ENCODE measurements at places on chromosomes 6 and 20.

DNA sequence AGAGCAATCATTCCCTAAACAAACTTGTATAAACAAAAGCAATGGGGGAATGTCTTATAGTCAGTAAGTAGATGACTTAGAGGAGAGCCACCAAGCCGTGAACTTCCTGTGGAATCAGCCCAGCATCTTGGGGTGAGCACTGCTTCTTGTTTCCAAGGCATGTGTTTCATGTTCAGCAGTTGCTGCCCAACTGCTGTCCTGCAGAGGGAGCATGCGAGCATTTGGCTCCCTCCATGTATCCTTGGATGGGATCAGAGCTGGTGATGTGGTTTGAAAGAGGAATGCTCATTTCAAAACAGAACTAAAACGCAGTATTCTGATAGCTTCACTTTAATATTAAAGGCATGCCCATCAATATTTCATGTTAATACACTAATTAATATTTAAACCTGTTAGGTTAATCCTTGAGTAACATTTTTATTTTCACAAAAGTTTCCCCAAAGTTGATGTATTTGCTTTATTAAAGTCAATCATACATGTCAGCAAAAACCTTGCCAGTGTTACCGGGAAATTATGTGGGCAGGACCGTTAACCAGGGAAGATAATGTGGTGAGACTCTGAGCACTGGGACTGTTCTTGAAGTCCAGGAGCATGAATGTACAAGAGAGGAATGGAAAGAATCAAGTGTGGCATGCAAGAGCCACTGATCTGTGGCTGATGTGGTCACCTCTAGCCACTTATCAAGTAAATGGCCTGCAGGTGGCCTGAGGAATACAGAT lies 172.1 kb upstream of the GGTLC1 start:
- no peak for DNase-seq

- no peak for DNase-seq
Observed at GRCh38 chr6:37160922-37161778, 8.8 kb upstream of the PIM1 start.

- DNase-seq, result peak; percentile 87
Observed at GRCh38 chr20:63979557-63980316, at the start of gene SAMD10. Gene SAMD10 (minus strand): TSS chr20:63979642. CDS start chr20:63979467, 175 bp downstream.

- no peak for DNase-seq
Observed at GRCh38 chr6:121435444-121436069, at the start of gene GJA1. Gene GJA1 (plus strand): TSS chr6:121435646. CDS start chr6:121446848, 11,202 bp downstream.

GRCh38 chr6:127173156-127173940 lies 54.9 kb downstream of the RSPO3 start:
- no peak for DNase-seq

- DNase-seq, result no peak
Observed at GRCh38 chr6:160945516-160946177, 45.9 kb upstream of the MAP3K4 start.

GRCh38 chr20:43448748-43449535 lies 8.8 kb upstream of the SRSF6 start:
- DNase-seq, result peak; percentile 18

DNA sequence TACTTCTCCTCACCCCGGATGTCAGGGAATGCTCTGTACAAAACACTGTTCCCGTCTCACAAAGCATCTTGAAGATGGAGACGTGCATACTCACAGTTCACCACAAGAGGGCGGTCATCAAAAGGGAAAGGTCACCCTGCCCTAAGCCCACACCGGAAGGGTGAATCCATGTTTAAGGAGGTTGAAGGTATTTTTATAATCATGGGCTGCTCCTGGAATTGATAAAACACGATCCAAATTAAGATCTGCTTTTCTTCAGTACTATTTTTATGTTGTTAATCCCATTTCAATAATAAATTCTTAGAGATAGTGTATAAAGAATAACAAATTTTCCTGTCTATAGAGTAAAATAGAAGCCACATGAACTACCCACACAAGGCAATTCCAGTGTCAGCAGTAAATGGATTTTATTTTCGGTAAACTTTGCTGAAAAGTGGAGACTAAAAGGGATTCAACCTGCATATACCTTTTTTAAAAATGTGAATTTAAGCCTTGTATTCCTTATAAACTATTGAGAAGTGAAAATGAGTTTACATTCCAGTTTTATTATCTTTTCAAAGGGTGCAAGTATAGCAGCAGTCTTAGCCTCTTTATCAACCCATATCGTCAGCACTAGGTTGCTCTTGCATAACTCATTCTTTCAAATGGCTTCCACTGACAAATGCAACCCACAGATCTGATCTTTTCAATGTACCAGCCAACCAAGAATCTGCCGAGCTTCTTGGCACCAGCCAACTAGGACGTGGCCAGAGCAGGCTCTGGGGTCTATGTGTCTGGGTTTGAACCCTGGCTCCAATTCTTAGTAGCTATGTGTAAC lies 79.7 kb upstream of the MBOAT1 start:
- peak; percentile 41 for DNase-seq

GRCh38 chr20:50887576-50887975 lies 43.7 kb downstream of the ADNP start:
- no peak for DNase-seq

DNA sequence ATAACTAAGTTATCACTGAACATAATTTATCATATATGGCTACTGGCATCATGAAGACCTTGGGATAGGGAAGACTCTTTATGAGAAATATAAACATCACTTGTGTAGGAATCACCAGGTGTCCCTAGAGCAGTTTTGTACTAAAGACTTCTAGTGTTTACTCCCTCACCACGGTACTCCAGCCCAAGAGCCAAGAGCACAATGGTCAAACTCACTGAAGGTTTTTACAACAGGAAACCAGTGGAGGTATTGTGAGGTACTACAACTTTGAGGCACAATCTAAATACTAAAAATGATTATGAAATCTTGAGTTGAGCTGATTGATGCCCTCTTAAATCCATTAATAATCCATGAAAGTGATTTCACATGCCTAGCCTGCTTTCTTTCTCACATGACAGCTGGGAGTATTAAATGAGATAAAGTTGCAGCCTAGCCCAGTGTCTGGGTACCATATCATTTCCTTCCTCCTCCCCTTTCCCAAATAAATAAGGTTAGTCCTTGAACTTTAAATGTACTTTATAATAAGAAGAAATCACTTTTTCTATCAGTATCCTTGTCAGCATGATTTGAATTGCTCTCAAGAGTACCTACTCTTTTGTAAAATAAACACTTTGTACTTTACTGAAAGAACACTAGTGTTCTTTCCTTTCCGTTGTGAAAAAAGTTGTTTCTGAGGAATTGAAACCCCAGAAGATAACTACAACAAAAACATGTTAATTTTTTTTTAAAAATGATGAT lies 26.5 kb downstream of the GLO1 start:
- no peak for DNase-seq

- no peak for DNase-seq
Observed at GRCh38 chr6:45835721-45836437, 179.8 kb downstream of the CLIC5 start.

GRCh38 chr6:112802144-112802543 lies 455.0 kb downstream of the RFPL4B start:
- DNase-seq, result no peak
